ENCODE measurements at places on chromosomes 11 and 22. TPM values are rescaled to one million over a fixed set of nuclear protein-coding genes. Genes with fewer than 3 reads are reported as not detected.

GDPD4 gene
- total RNA-seq: not detected

VWCE gene
- 0.65 TPM for total RNA-seq

NLRP14 gene
- total RNA-seq: not detected

CHRM1 gene
- not detected for total RNA-seq

SLC17A6 gene
- not detected for total RNA-seq

B4GALNT4 gene
- total RNA-seq: 4.3 TPM

PNPLA5 gene
- total RNA-seq: not detected

APOA1 gene
- not detected for total RNA-seq

ME3 gene
- total RNA-seq: 38.0 TPM

RAB3IL1 gene
- 0.79 TPM for total RNA-seq

UBQLN3 gene
- under 0.01 TPM for total RNA-seq

UPB1 gene
- total RNA-seq: not detected

CD3E gene
- total RNA-seq: not detected

MS4A4A gene
- total RNA-seq: not detected

PIK3C2A gene
- 68.5 TPM for total RNA-seq

UBQLNL gene
- 0.39 TPM for total RNA-seq

NNMT gene
- total RNA-seq: 3.1 TPM

SCGB2A2 gene
- total RNA-seq: not detected

Measured in placental epithelial cell (primary cell).